ENCODE measurements at places on chromosomes 13 and 19.

DNA sequence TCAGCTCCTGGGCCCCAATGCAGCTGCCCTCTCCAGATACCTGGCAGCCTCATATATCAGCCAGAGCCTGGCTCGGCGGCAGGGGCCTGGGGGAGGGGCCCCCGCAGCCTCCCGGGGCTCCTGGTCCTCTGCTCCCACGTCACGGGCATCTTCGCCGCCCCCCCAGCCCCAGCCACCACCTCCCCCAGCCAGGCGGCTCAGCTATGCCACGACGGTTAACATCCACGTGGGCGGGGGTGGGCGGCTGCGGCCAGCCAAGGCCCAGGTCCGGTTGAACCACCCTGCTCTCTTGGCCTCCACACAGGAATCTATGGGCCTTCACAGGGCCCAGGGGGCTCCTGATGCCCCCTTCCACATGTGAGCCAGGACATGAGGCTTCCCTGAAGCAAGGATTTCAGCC, 10.8 kb downstream of the RPS16 start:
- DNase-seq = no peak

GRCh38 chr13:105272660-105273631, 1262.5 kb downstream of the EFNB2 start:
- peak; percentile 7 for DNase-seq

DNA sequence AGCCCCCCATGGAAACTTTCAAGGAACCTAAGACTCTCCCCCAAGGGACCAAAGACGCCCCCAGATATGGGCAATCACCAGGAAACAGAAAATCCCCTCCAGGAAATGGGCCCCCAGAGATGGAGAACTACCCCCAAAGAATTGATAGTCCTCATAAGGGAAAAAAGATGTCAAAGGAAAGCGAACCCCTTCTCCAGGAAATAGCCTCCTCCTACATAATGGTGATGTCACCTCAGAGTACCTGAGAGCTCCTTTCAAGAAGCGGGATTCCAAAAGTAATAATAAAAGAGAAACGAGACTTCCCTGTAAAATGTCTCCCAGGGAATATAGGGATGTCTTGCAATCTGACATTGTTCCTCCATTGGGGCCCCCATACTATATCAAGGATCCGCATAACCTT, 1.1 kb downstream of the CDKN2D start:
- no peak for DNase-seq

- no peak for DNase-seq
Measured at GRCh38 chr19:35117116-35117515, 1.5 kb downstream of the FXYD3 start.

GRCh38 chr13:107450931-107451330, 764.4 kb downstream of the LIG4 start:
- no peak for DNase-seq

Measured in neural progenitor cell (in vitro differentiated cells).